ENCODE measurements at places on chromosomes 12 and 14. TPM values are rescaled to one million over a fixed set of nuclear protein-coding genes. Genes with fewer than 3 reads are reported as not detected.

Gene PIGH
- total RNA-seq, result 10.2 TPM

Gene SLC24A4
- total RNA-seq, result not detected

Gene ZBTB25
- 7.5 TPM for total RNA-seq

Gene GPRC5D
- total RNA-seq, result not detected

All from smooth muscle cell of the umbilical artery (primary cell).